ENCODE measurements at places on chromosomes 1 and 21.

GRCh38 chr1:222081859-222082258 is 340.0 kb upstream of the DUSP10 start:
- no peak for DNase-seq

DNA sequence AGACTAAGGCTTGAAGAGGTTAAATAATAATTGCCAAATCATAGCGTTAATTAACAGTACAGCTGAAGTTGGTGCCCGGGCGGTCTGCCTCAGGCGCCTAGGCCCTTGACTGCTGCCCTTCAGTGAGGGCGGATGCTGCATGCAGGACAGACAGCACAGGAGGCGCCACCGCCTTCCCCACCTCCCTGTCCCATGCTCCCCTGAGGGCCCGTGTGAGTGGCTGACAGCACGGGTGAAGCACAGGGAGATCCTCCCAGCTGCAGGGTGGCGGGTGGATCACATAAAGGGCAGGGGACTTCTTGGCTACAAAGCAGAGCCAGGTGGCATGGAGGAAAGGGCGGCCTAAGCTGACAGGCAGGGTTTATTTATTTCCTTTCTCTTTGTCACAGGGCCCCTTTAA is 49.1 kb downstream of the DDX20 start:
- DNase-seq, result no peak

DNA sequence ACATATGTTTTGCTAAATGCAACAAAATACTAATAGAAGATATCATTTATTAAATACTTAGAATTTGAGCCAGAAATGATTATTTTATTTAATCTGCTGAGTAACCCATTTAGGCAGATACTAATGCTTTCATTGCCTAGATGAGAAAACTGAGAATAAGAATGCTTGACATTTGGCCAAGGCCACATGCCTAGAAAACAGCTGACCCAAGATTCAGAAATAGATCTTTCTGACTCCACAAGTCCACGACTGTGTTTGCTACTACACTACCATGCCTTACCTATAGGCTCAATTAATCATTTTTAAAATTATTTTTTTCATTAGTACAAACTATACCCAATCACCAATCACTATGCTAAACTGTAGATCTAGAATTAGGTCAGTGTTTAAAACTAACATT is 129.7 kb downstream of the ATP1B1 start:
- peak; percentile 18 for DNase-seq

DNA sequence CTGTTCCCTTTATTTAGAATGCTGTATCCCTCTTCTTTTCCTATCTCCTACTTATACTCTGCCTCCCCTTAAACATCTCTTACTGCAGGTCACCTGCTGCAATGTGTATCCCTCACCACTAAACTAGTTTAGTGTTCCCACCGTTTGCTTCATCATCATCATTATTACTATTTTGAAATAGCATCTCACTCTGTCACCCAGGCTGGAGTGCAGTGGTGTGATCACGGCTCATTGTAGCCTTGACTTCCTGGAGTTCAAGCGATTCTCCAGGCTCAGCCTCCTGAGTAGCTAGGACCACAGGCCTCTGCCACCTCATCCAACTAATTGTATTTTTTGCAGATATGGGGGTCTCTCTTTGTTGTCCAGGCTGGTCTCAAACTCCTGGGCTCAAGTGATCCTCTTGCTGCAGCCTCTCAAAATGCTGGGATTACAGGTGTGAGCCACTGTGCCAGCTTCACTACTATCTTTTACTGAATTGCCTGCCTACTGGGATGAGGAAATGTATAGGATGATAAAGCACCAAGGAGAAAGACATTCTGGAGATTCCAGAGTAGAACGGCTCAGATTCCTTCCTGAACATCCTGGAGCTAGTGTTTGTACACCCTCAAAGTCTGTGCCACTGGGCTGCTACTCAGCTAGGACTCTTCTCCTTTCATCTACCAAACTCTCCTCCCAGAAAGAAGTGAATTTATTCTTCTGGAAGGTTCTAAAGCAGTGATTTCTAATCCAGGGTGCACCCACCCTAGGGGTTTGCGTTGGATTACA is 8.6 kb upstream of the IFNAR1 start:
- no peak for DNase-seq

DNA sequence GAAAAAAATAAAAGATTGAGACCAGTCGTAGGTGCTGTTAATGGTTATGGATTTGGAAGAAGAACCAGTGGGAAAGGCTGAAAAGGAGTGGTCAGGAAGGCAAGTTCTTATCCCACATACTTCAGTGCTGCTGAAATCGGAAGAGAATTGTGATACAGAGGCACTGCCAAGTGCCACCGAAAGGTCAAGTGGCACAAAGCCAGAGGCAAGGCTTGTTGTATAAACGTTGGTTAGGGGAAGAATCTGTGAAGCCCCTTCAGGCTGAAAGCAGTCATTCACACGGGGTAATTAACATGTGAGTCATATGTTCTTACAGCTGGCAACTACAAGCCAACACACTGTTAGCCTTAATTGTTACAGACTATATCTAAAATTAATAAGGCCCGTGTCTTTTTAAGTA is 48.8 kb downstream of the ZBTB40 start:
- peak; percentile 45 for DNase-seq

DNA sequence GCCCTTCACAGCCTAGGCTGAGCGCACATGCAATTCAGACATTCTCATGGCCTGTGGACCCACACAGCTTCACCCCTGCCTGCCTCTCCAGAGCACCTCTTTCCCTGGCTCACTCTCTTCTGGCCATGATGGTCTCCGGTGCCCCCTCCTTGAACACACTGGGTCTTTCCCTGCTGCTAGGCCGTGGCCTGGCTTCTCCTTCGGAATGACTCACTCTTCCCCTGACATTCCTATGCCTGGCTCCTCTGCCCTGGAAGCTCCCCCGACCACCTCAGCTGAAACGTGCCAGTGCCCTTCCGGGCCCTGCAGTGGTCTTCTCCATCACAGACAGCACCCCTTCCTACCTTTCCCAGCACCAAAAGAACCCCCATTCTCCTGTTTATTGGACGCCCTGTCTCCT is 28.3 kb downstream of the EPHA8 start:
- DNase-seq, result no peak

- peak; percentile 62 for DNase-seq
These were observed 771 bp downstream of the ABCD3 start for GRCh38 chr1:94418664-94419655.

GRCh38 chr1:7052701-7053100 is 267.4 kb downstream of the CAMTA1 start:
- DNase-seq, result no peak

DNA sequence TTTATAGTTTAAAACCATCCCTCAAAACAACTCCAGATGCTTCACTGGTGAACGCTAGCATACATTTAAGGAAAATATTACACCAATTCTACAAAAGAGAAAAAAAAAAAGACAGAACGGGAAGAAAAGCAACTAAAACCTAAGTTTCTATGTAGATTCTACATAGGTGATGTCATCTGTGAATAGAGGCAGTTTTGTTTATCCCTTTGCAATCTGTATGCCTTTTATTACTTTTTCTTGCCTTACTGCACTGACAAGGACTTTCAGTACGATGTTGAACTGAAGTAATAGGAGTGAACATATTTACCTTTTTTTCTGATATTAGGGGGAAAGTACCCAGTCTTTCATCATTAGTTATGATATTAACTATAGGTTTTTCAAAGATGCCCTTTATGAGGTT is 101.7 kb upstream of the HAO2 start:
- no peak for DNase-seq

DNA sequence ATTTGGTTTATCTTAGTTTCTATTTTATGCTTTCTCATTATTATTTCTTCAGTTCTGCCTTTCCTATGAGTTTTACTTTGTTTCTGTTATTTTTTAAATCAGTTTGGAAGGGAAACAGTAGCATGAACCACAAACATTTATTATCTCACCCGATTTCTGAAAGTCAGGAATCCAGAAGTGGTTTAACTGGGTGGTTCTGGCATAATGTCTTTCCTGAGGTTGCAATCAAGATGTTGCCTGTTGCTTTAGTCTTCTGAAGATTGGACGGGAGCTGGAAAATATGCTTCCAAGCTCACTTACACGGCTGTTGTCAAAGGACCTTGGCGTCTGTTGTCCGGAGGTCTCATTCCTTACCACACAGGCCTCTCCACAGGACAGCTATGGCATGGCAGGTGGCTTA is 50.4 kb downstream of the SNRPE start:
- peak; percentile 25 for DNase-seq

DNA sequence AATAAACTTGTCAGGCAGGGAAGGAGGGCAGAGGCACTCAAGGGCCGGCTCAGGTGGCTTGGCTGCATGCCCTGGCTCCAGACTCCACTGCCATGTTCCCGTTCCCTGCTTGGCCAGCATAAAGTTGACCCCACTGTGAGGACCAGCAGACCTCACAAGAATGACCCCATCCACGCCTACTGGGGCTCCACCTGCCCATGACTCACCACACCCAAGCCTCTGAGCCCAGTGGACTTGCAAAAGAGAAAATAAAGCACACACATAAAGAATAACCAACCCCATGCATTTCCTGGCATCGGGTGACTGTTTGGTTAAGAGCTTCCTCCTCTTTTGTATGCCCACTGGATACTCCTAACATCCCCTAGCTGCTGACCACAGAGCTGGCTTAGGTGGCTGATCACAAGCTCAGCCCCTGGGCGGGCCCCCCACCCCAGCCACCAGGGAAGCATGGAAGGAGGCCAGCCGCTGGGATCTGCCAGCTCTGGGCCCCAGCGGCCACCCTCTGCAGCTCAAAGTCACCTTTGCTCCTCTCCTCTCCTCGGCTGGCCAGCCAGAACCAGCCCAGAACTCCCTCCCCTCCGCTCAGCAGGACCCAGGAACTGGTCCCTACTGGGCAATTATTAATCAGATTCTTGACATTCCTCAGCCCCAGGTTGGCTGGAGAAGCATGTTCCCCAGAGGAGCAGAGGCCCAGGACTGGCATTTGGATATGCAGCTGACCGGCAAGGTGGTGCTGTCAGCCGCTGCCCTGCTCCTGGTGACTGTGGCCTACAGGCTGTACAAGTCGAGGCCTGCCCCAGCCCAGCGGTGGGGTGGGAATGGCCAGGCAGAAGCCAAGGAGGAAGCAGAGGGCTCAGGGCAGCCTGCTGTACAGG is at the start of gene KLHDC7A:
Gene KLHDC7A (plus strand): TSS at position 616 of the 875 bp plus-strand sequence. CDS start 52 bp downstream, at position 668.
- DNase-seq, result no peak

GRCh38 chr1:172997941-172998361 is 52.8 kb downstream of the TNFSF18 start:
- peak; percentile 75 for DNase-seq

- no peak for DNase-seq
These were observed 3.9 kb upstream of the POU3F1 start for GRCh38 chr1:38050397-38051078.

- DNase-seq, result no peak
These were observed 60.4 kb downstream of the ARHGEF10L start for GRCh38 chr1:17599954-17600300.

DNA sequence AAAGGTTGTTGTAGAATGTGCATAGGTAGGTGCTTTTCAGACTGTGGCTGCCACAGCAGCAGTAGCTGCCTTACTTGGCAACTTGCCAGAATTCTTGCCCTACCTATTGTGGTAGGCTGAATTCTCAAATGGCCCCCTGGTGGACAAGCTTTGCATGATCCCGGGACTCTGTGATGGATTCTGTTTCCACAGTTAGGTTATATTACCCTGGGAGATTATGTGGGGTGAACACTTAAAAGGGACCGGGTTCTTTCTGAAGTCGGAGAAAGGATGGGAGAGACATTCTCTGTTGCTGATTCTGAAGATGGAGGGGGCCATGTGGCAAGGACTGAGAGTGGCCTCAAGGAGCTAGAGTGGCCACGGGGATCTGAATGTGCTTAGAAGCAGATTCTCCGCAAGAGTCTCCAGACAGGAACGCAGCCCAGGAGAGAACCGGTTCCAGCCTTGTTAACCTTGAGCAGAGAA is 32.1 kb upstream of the KCNE1 start:
- DNase-seq, result peak; percentile 79

DNA sequence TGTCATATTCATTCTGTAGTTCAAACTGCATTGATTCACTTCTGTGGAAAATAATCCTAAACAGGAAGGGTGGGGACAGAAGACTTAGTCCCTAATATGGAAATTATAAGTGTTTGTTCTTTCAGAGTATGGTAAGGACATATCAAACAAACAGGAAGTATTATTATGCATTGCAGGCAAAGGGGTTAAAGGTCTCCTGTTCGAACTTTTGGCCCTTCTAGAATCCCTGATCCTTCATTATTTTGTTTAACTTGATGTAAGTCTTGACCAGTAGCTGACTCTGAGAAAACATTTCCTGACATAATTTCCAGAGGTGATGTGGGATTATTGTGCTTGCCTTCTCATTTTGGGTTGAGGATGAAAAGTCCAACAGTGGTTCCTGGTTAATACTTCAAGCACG is 215.4 kb upstream of the ADGRL2 start:
- DNase-seq, result no peak

DNA sequence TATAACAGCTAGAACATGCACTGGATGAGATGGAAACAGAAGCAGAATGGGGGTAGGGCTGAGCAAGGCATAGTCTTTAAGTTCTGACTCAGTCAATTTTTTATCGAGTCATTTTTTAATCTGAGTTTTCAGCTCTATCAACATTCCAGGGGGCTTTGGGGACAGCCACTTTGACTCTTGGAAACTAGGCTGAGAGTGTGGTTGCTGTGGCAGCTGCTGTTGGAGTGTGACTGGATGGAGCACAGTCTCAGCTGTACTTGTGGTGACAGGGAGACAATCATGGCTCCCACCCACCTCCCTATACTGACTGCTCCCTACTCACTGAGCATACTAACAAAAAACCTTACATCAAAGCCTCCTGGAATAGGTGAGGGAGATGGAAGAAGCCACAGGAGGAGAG is 25.0 kb downstream of the GJA5 start:
- DNase-seq, result no peak

GRCh38 chr1:174605198-174605597 is 157.4 kb downstream of the GPR52 start:
- DNase-seq, result no peak

- peak; percentile 64 for DNase-seq
These were observed 24.7 kb downstream of the SLC6A17 start for GRCh38 chr1:110174961-110175360.

DNA sequence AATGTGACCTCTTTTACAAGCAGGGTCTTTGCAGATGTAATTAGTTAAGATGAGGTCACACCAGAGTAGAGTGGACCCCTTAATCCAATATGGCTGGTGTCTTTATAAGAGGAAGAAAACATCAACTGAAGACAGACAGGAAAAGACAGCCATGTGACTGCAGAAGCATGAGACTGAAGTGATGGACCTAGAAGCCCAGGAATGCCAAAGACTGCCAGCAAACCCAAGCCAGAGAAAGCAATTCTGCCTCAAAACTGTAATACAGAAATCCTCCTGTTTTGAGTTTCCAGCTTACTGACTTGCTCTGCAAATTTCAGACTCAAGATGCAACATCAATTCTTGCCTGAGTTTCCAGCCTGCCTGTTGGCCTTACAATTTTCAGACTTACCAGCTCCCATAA is 17.3 kb downstream of the ENAH start:
- DNase-seq, result peak; percentile 29

All from fibroblast of skin of back (primary cell).